Kidney (tissue), 22 donors: ENCODE measurements at places on chromosomes 4 and X.

DNA sequence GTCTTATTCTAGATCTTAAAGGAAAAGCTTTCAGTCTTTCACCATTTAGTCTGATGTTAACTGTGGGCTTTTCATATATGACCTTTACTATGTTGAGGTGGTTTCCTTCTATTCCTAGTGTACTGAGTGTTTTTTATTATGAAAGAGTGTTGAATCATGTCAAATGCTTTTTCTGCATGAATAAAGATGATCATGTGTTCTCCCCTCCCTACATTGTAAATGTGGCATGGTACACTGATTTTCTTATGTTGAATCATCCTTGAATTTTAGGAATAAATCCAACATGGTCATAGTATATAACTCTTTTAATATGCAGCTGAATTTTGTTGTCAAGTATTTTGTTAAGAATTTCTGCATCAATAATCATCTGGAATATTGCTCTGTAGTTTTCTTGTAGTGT is 4.3 kb downstream of the CLGN start:
- DNase-seq = no peak

DNA sequence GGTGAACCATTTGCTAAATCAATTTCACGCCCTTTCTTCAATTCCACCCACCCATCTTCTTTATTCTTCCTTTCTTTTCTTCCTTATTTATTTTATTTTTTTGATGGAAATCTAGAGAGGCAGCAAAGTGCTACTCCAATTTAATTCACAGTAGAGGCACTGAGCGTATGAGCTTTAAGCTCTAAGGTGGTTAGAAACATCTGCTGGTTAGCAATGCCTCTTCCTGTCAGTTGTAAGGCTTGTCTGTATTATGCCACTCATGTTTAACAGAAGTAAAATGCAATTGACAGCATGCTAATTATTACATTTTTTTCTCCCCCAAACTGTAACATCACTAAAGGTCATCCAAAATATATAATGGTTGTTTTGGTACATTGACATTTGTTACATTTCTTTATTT is 103.8 kb downstream of the EPHA5 start:
- DNase-seq = no peak

DNA sequence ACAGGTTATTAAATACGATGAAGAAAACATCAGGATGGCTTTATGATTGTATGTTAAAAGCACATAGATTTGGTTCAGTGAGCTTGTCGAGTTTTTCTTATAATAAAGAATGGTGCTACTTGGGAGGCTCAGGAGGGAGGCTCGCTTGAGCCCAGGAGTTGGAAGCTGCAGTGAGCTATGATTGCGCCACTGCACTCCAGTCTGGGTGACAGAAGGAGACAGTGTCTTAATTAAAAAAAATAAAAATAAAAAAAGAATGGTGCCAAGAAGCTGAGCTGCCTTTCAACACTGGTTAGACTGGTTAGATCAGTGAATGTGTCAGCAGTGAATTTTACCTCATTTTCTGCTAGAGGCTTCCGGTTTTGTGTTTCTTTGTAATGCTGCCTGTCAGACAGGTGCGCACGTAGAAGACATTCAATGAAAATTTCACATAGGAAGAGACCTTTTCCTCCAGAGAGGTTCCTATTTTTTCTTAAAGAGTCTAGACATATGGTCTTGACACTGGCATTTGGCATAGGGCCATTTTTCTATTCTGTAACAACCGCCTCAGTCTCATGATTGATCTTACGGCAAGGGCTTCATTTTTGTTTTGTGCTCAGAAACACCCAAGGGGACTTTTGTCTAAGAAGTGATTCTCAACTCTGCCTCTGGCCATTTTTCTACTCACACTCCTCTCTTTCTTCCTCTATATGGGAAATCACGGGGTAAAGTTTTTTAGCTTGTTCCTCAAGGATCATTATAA is 15.0 kb upstream of the ARSF start:
- DNase-seq = no peak

DNA sequence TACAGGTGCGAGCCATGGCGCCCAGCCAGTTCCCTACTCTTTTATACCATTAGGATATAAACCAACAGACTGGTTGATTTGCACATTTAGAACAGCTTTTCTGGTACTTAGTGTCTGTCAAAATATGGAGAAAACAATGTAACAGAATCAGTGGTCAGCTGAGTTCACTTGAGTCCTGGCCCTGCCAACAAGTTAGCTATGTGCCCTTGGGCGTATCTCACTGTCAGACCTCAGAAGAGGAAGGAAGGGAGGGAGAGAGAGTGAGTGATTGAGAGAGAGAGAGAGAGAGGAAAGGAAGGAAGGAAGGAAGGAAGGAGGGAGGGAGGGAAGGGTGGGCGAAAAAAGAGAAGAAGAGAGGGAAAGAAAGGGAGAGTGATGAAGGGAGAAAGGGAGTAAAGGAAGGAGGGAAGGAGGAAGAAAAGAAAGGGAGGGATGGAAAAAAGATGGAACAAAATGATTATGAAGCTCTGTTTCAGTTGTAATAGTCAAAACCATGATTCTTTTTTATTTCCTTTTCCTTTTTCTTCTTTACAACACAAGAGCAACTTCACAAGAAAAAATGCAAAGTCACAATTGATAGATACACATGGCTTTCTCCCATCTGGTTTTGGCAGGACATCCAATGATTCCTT is 55.7 kb upstream of the PDGFRA start:
- DNase-seq = no peak

GRCh38 chr4:101306225-101306624 is 41.1 kb downstream of the PPP3CA start:
- peak; percentile 42 for DNase-seq

- DNase-seq = no peak
Observed at GRCh38 chr4:28388471-28388870, 1527.8 kb downstream of the STIM2 start.

GRCh38 chr4:36024901-36025660 is 219.2 kb downstream of the ARAP2 start:
- DNase-seq = no peak
